Smooth muscle cell of bladder (primary cell): ENCODE measurements at places on chromosomes 3 and 15. TPM values are rescaled to one million over a fixed set of nuclear protein-coding genes. Genes with fewer than 3 reads are reported as not detected.

Gene DALRD3
- total RNA-seq: 43.4 and 52.5 TPM in 2 replicates

Gene STXBP5L
- total RNA-seq: under 0.01 TPM in 1 of 2 replicates, not detected in the other

Gene CHST13
- 0.09 TPM in 1 of 2 replicates, not detected in the other for total RNA-seq

Gene GPR156
- 0.14 and 0.37 TPM in 2 replicates for total RNA-seq

Gene SEMA6D
- 13.4 and 22.9 TPM in 2 replicates for total RNA-seq

Gene CLPX
- 42.8 and 46.5 TPM in 2 replicates for total RNA-seq

Gene GUCA1C
- total RNA-seq: not detected in 2 replicates

Gene P2RY1
- total RNA-seq: 1.1 and 4.4 TPM in 2 replicates

Gene GATM
- total RNA-seq: 0.14 and 0.55 TPM in 2 replicates

Gene SPTBN5
- total RNA-seq: 0.14 and 0.18 TPM in 2 replicates

Gene WDR53
- 6.3 and 7.6 TPM in 2 replicates for total RNA-seq

Gene DISP2
- total RNA-seq: under 0.01 and 0.09 TPM in 2 replicates

Gene ERC2
- not detected in 2 replicates for total RNA-seq

Gene PCLAF
- 14.7 and 32.0 TPM in 2 replicates for total RNA-seq

Gene IL5RA
- total RNA-seq: not detected in 2 replicates

Gene GOLGA6L22
- total RNA-seq: not detected in 2 replicates

Gene RHOV
- under 0.01 TPM in 1 of 2 replicates, not detected in the other for total RNA-seq

Gene SLC22A14
- total RNA-seq: under 0.01 and 0.18 TPM in 2 replicates

Gene HRG
- under 0.01 TPM in 1 of 2 replicates, not detected in the other for total RNA-seq

Gene CATSPER2
- 0.37 and 0.43 TPM in 2 replicates for total RNA-seq

Gene CEP19
- total RNA-seq: 4.3 TPM in 2 replicates

Gene OSBPL10
- total RNA-seq: 9.1 and 13.5 TPM in 2 replicates

Gene GOLGA8S
- total RNA-seq: under 0.01 TPM in 2 replicates

Gene TMCO5A
- not detected in 2 replicates for total RNA-seq

Gene CCRL2
- under 0.01 and 0.09 TPM in 2 replicates for total RNA-seq

Gene HHLA2
- not detected in 2 replicates for total RNA-seq

Gene NPAP1
- not detected in 2 replicates for total RNA-seq

Gene SLC27A2
- total RNA-seq: 0.85 and 0.92 TPM in 2 replicates
